OCI-M1 (cell line): ENCODE measurements at places on chromosomes 4 and X.

DNA sequence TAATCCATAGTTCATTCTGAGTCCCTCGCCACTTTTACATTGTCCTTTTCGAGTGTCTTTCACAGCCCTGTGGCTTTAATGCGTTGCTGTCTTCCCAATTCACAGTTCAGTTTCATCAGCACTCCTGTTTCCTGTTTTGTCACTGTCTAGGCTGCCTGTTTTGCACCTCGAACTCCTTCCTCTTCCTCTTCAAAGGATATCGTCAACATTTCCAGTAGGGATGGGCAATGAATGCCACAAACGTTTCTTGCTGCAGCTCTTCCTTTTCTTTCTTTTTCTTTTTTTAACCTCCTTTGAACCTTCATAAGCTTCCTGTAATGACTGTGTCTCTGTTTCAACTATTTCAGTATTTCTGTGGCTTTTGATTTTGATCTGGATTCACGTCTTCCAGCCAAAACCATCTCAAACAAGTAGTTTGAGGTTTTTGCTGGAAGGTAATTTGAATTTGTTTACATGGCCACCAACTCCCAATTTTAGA, 105.4 kb downstream of the ANXA3 start:
- DNase-seq: peak; percentile 88

DNA sequence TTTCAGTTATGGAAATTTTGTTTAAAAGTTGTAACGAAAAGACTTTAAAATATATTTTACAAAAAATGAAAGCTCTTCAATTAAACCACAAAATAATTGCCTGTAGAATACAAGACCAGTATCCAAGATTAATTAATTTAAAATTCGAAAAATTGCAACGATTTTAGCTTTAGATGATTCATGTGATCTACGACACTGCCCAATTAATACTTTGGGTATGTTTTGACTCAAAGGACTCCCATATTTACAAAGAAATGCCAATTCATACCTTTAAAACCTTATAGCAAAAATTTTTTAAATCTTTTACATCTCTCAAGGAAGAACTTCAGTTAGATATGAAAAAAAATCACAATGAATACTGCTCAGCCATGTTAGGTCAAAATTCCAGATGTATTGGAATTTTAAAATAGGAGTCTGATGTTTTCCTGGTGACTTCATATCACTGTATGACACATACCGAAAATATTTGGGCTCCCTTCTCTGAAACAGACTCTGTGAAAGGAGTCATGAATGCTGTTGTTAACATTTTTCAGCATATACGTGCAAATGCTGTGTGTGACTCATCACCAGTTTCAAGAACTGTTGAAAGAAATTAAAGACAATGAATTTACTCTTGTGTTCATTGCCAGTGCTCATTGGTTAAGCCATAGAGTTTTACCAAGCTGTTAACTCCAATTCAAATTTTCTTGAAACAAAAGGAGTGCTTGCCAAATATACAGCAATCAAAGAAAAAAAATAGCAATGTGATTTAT, 13.8 kb upstream of the SMS start:
- peak; percentile 40 for DNase-seq

DNA sequence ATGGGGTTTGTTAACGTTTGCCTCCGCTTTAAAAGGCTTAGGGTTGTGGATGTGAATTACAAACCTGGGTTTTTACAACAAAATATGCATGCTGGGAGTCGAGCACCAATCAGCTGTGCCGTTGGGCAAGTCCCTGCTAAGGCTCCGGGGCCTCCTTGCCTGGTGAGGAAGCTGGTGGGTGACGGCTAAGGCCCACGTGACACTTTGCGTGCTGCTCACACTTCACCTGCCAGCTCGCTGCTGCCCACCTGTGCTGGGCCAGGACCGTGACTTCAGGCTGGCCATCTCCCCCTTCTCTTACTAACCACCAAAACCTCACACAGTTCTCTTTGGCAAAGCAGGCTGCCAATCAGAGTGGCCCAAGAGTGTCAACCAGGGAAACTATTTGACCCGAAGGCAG, 178.3 kb downstream of the AFAP1 start:
- no peak for DNase-seq

GRCh38 chr4:152974468-152975379, 38.6 kb downstream of the FHDC1 start:
- DNase-seq: no peak

DNA sequence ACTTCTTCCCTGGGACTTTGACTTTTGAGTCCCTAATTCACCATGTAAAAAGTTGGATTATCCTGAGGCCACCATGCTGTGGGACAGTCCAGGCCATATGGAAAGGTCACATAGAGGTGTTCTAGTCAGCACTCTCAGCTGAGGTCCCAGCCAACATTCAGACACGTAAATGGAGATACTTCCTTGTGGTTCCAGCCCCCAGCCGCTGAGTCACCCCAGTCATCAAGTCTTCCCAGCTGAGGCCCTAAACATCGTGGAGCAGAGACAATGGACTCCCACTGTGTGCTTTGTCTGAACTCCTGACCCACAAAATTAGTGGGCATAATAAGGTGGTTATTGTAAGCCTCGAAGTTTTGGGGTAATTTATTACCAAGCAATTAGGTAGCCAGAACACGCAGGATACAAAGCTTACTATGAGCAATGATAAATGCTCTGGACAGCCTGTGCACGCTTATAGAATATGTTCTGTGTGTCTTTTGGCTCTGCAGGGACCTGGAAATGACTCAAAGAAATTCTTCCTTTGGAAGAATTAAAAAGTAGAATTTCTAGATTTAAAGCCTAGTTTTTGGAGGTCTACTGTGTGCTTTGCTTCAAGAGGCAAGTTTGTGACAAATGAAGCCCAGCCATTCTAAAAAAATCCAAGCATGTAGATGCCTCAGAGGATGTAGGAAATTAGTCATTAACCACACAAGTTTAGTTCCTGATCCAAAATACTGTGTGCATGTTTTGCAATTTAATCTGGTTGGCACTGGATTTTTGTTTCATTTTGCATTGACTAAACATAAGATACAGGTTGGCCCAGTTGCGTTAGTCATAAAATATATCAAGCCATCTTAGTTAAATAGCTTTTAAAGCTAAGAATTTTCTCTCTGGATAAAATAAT, 33.2 kb upstream of the SLC9A7 start:
- DNase-seq: peak; percentile 72

DNA sequence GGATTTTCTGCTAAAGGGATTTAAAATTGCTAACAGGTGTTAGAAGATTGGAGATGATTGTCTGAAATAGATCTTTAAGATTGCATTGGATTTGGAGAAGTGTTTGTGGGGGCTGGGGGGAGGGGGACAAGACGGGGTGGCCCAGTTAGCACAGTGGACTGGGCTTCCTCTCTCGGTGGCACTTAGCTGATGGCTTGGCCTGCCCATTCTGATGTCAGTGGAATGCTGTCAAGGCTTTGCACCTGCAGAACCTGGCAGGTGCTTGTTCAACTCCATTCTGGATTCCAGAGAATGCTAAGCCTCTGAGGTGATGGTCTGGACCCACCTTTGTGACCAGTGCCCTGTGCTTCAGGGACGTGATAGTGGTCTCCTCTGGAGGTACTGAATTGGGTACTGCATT, 43.7 kb downstream of the ADD1 start:
- DNase-seq: no peak

GRCh38 chrX:72142794-72143608, 11.3 kb upstream of the RTL5 start:
- no peak for DNase-seq

- no peak for DNase-seq
Observed at GRCh38 chrX:7215842-7216241, 67.9 kb upstream of the PUDP start.

DNA sequence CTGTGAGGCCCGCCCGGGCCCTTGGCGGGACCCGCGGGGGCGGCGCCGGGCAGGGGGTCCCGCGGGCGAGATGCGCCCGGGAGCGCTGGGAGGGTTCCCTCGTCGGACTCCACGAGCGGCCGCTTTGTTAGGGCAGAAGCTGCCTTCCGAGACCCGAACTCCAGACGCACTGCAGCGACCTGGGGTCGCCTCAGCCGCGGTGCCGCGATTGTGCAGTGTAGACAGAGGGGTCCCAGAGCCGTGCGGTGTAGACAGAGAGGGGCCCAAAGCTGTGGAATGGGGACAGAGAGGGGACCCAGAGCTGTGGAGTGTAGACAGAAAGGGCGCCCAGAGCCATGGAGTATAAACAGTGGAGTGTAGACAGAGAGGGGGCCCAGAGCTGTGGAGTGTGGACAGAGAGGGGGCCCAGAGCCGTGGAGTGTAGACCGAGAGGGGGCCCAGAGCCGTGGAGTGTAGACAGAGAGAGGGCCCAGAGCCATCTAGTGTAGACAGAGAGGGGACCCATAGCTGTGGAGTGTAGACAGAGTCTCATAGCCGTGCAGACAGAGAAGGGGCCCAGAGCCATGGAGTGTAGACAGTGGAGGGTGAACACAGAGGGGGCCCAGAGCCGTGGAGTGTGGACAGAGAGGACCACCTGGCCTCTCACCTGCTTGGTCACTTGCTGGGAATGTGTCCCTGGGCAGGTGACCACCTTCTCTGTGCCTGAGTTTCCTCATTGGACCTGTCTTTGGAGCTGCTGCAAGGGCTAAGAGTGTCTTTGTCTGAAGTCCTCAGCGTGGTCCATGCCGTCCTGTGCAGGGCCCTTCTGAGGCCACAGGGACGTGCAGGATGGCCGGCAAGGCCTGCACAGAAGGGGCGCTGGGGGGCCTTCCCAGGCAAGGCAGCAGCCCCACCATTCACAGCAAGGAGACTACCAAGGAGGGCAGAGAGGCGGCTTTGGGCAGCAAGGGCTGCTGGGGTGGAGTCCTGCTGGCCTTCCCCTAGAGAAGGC, 875 bp downstream of the RGS12 start:
- DNase-seq: no peak

DNA sequence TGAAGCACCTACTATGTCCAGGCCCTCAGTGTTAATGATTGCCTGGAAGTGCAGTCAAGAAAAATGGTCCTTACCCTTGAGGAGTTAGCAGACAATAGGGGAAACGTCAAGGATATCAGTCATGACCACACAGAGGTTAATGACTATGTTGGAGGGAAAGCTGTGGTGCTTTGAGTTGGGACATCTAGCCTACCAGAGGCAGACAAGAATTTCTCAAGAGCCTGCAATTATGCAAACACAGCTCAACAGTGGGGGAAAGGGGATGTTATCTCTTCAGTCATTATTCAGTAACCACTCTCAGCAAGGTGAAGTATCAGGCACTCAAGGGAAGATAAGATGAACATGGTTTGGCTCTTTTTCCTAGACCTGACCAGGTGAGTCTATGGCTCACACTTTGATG, 7.0 kb upstream of the FGFBP1 start:
- no peak for DNase-seq

- peak; percentile 58 for DNase-seq
Observed at GRCh38 chrX:106415276-106415895, 196.4 kb upstream of the RADX start.

DNA sequence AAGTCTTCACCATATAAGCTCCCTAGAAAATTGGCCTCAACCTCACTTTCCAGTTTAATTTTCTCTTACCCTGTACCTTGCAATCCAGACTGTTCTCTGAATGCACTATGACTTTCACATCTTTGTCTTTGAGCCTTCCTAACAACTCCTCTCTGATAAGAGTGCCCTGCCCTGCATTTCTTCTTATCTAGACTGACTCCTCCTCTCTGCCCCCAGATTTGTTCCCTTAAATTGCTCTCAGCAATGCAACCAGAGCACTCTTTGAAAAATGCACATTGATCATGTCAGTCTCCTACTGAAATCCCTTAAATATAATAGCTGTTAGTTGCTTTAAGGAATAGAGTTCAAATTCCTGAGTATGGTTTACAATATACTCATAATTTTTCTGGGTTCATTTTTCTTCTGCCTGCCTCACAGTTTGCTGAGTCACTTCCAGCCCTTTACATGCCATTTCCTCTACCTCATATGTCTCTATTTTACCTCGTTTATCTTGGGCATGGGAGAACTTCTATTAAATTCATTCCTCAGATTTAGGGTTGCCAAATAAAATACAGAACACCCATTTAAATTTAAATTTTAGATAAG, 582.7 kb upstream of the AADAT start:
- DNase-seq: peak; percentile 68

GRCh38 chrX:1093586-1094421, 118.6 kb downstream of the CRLF2 start:
- no peak for DNase-seq
